Stimulated activated CD4-positive, alpha-beta T cell treated with anti-CD3 and anti-CD28 coated beads, Interleukin-15, amount 100 ng/mL, for 1 hour (primary cell): ENCODE measurements at places on chromosomes 13 and 19.

- DNase-seq: no peak
Measured at GRCh38 chr13:29704648-29705047, 109.2 kb upstream of the SLC7A1 start.

DNA sequence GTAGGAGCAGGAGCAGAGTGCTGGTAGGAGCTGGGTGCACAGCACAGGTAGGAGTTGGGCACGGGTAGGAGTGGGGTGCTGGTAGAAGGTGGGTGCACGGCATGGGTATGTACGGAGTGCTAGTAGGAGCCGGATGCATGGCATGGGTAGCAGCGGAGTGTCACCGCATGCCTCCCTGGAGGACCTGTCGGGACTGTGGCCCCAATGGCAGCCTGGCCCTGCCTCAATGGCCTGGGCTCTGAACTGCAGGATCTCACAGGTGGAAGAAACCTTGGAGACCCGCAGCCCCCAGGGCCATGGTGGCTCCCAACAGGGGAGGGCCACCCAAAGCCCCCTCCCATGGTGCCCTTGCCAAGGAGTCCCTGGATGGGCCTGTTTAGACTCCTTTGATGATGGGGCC is 1146.0 kb downstream of the UQCRFS1 start:
- no peak for DNase-seq

- peak; percentile 73 for DNase-seq
Measured at GRCh38 chr19:55580628-55581144, at the start of gene ZNF579. TSS of gene ZNF579 (minus strand) at chr19:55580848. CDS start at chr19:55579639, 1,209 bp downstream.

DNA sequence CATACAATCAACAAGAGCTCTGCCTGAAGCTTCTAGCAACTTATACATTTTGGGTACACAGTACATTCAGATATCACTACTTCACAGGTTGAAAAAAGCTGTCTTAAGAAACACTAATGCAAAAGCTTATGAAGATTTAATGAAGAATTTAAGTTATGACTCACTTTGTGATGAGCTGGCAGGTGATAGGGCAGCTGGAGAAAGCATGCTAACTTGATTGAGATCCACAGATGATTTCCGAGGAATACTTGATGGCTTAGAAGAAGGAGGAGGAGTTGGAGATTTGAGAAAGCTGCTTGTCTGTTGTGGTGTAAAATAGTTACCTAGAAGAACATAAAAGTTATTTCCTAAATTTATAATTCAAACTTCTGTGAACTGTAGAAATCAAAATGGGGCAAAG is 23.3 kb downstream of the EXOSC8 start:
- DNase-seq: no peak

DNA sequence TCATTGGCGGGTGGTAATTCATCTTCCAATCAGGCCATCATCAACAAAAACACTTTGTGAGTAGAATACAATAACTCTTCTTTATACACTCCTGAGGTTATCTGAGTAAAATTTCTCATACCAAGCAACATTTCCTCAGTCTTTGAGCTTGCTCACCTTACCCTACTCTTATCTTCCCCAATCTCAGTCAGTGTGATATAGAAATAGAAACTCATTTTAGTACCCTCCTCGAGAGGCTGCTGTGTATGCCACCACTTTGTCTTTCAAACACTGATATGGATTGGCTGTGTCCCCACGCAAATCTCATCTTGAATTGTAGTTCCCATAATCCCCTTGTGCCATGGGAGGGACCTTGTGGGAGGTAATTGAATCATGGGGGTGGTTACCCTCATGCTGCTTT is 209.7 kb downstream of the RBM26 start:
- DNase-seq: no peak

DNA sequence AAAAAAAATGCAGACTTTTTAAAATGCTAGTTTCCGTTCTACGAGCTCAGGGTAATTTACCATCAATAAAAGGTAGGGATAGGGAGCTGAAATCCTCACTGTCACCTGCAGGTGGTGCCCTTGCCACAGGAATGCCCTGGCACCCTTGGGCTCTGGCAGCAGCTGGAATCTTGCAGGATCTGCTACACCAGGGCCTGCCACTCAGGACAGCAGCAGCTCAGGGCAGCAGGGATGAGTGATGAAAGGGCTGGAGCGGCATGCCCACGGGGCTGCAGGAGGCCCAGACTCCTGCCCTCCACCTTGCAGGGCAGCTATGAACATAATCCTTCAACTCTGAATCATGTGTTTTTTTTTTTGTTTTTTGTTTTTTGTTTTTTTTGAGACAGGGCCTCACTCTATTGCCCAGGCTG is 54.0 kb downstream of the GNG7 start:
- DNase-seq: peak; percentile 66
